NCI-H82 (cell line): ENCODE measurements at places on chromosomes 5 and 9.

GRCh38 chr9:72132052-72132451 lies 17.2 kb upstream of the GDA start:
- DNase-seq, result no peak

DNA sequence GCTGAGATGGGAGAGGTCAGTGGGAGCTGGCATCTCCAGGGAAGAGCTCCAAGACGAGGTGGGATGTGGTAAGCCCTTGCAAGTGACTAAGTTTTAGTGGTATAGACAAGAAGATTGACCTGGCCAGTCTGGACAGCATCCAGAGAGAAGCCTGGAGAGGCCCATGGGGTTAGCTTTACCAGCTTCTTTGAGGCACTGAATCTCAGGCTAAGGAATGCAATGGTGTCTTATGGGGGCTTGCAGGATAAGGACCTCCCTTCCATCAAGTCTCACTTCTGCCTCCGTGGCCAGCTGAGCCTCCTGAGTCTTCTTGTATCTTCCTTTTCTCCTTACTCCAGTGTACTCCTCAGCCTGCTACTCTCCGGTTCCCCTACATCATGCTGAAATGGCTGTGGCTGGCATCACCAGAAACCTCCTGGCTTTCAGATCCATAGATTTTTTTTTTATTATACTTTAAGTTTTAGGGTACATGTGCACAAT lies 56.5 kb upstream of the JADE2 start:
- DNase-seq, result no peak

DNA sequence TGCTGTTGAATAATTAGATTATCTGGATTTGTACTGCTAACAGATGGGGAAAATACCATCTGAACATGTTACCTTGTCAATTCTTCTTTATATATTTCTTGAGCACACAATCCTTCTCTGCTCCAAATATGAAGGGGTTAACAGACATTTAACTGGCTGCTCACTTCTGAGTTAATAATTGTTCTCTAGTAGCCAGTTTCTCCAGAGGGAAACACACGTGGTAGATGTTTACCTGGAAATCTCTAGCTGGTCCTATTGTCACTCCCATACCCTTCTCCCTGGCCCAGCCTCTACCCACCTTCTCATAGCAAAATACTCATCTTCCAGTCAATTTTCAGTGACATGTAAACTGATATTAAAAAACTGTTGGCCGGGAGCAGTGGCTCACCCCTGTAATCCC lies 101.5 kb upstream of the ZNF462 start:
- peak; percentile 24 for DNase-seq

GRCh38 chr5:109496112-109496511 lies 86.3 kb upstream of the PJA2 start:
- DNase-seq, result no peak

DNA sequence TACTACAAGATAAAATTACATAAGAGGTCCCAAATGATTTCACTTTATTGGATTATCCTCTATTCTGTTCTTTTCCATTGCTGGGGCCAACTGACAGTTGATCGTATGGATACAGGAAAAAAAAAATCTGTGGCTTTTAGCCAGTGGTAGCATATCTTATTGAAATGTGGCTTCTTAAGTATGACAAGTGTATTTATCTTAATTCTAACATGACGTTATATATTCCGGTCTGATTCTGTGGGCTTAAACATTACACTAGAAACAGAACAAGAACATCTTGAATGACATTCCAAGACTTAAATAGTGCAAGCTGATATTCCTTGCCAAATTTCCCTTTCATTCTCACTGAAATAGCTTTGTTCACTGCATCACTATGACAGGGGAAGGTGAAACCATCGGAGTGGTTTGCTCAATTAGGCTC lies 117.9 kb downstream of the INSYN2B start:
- peak; percentile 55 for DNase-seq

GRCh38 chr9:117224695-117225094 lies 190.2 kb downstream of the ASTN2 start:
- peak; percentile 74 for DNase-seq

- no peak for DNase-seq
Measured at GRCh38 chr9:40913928-40914673, 214.4 kb downstream of the FOXD4L6 start.

DNA sequence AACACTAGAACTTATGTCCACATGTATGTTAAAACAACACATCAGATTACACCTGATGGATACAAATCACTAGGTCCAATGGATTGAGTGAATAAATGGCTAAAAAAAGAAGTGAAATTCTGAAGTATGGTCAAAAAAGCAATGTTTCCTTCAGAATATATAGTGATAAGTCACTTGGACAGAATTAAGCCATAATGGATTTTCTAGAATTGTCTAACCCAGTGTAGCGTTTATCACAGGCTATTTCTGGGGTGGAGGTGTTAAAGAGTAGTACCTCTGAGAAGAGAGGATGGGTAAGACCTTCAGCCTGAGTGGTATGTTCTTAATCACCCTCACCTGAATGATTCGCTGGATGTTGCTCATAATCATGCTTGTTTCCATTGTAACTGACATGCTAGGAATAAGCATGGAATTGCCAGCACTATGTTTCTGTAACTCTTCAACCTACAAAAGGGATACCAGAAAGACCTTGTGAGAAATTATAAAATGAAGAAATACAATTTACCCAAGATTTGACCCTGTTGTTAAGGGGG lies 33.2 kb downstream of the SLC31A2 start:
- no peak for DNase-seq

DNA sequence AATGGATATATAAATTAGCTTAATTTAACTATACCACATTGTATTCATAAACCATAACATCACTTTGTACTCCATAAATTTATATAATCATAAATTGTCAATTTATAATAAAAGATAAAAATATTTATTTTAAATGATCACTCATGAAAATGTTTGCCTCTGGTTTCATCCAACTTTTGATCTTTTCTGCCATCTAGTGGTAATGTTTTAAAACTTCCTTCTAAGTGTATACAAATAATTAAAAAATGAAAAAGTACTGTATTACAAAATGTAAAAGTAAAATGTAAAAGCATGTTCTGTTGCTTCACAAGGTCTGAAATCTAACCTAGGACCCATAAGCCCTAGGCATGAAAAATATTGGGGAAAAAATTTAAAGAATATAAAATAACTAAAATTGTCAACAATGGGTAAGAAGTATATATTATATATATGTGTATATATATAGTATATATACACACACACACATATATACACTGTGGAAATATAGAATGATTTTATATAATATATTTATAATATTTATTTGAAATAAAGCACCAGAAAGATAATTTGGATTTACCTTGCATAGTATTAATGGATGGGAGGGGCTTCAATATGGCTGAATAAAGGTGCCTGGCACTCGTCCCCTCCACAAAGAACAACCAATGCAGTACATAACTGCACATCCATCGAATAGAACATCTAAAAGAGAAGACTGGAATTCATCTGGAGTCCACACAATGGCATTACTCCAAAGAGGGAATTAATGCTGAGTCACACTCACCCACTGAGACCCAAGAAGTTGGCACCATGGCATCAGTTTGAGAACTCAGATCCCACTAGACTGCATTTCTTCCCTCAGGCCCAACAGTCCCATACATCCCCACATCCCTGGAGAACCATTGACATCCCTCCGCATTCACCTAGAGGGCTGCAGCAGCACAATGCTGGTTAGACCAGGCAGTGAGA lies 32.5 kb downstream of the ANXA1 start:
- DNase-seq, result peak; percentile 41

DNA sequence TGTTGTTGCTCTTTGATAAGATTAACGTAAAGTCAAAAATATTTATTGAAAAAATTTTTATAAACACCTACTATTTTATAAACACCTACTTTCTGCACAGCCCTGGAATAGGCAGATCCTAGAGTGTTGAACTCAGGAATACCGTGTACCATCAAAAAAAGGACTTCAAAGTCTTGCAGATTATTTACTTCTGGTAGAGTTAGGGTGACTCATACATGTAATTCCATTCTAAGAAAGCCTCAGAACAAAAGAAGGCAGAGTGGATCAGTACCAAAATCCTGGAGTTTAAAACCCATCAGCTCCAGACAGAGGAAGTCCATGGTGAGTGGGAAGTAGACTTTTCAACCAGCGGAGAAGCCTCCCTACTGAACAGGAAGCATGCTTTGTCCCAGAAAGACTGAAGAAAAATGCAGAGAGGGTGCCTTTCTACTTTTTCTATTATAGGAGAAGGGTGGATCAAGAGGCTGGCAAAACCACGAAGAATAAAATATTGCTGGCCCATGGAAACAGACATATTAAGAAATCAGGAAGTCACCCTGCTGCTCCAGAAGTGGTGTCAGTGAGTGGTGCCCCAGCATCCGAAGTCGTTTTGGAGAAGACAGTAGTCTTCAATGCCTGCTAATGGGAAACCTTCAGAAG lies 45.1 kb upstream of the DAB2 start:
- DNase-seq, result no peak

DNA sequence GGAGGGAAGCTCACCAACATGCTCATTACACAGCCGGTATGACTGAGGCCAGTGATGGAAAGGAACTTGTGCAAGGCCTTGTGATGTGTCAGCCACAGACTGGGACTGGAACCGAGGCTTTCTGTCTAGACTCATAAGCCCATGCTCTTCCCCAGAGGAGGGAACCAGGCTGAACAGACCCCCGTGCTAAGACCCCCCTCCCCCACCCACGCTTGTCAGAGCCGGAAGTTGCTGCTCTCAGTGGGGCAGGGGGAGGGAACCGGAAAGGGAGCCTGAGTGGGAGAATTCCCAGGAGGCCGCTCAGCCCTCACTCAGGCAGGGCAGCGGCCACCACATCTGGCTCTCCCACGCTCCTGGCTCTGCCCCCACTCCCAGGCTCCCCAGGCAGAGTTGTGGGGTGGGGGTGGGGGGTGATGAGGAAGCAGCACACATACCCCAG lies 4.1 kb upstream of the PDGFRB start:
- peak; percentile 25 for DNase-seq

DNA sequence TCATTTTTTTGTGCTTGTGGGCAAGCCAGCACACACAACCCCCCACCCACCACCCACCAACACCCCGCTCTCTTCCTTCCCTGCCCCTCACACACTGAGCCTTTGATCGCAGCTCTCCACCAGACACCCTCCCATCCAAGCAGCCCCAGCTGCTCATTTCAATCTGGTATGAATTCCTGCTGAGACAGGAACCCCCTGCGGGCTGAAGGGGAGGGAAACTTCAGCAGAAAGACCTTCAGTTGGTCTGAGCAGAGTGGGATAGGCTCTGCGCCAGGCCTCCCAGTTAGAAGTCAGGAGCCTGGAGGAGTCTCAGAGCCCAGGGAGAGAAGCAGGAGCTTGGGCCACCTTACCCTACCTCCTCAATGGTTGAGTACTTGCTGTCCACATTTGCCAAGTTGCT lies 7.2 kb downstream of the PCDHGC5 start:
- no peak for DNase-seq

DNA sequence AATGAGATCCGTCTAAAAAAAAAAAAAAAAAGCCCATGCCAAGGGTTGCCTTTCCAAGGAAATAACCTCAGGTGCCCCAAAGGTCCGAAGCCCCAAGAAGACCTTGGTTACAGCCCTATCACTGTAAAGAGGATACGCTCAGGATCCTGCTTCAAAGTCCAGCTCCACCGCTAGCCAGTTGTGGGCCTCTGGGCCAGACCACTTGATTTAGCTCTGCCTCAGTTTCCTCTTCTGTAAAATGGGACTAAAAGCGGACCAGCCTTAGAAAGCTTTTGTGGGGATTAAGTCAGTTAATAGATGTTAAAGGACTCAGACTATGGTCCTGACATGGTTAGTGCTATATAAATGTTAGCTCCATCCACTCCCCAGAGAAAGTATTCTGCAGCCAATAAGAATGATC lies 48.7 kb upstream of the ORM1 start:
- DNase-seq, result no peak

DNA sequence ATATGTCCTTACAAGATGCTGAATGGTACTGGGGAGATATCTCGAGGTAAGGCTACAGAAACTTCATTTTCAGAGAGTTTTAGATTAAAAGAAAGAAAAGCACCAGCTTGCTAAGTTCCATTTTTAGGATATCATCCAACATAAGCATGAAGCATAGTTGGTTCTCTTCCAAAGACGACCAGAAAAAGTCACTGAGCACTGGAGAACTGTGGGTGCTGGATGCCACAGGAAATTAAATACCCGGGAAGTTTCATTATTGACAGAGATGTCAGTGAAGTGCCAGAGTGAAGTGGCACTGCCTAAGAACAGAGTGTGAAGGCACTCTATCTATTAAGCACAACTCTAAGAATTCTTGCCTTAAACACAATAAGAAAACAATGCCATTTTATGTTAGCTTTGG lies 76.8 kb downstream of the PIK3R1 start:
- DNase-seq, result no peak

GRCh38 chr5:139061274-139061673 lies 136.9 kb downstream of the SIL1 start:
- no peak for DNase-seq

- no peak for DNase-seq
Measured at GRCh38 chr9:108677776-108678175, 178.0 kb downstream of the ACTL7B start.

GRCh38 chr5:102797322-102797884 lies 42.3 kb downstream of the PAM start:
- no peak for DNase-seq
